ENCODE measurements at places on chromosomes 1 and 21. TPM values are rescaled to one million over a fixed set of nuclear protein-coding genes. Genes with fewer than 3 reads are reported as not detected.

MKNK1 gene
- 115 TPM for total RNA-seq

AQP10 gene
- total RNA-seq = not detected

NOTCH2NLA gene
- 50.8 TPM for total RNA-seq

CAPN8 gene
- not detected for total RNA-seq

HSPA6 gene
- total RNA-seq = 1.1 TPM

FCER1A gene
- total RNA-seq = not detected

IL20 gene
- total RNA-seq = not detected

SKI gene
- total RNA-seq = 67.5 TPM

SPRR5 gene
- not detected for total RNA-seq

ZBTB40 gene
- 22.1 TPM for total RNA-seq

FNBP1L gene
- total RNA-seq = 0.10 TPM

Measured in T-helper 1 cell treated with Interleukin-12 subunit alpha and Interleukin-12 subunit beta and Interleukin-4 antibody, amounts not matched to agents 30 ng/mL and 1 ng/mL, for 36 hours (primary cell).